ENCODE measurements at places on chromosomes 4 and X. TPM values are rescaled to one million over a fixed set of nuclear protein-coding genes. Genes with fewer than 3 reads are reported as not detected.

- H3K4me3 ChIP-seq = peak overlapping the region; percentile 94
- peaks cover 37% of the 10 kb centered on the region for H3K36me3 ChIP-seq
Observed at GRCh38 chr4:37685161-37685822, 884 bp downstream of the RELL1 start.

- H3K4me3 ChIP-seq = no peak overlapping the region
- no peak overlapping the region for H3K27ac ChIP-seq
- no peaks in the 10 kb centered on the region for H3K27me3 ChIP-seq
- H3K36me3 ChIP-seq = peaks cover 34% of the 10 kb centered on the region
Observed at GRCh38 chrX:21986596-21986995, 45.5 kb upstream of the PHEX start.

DNA sequence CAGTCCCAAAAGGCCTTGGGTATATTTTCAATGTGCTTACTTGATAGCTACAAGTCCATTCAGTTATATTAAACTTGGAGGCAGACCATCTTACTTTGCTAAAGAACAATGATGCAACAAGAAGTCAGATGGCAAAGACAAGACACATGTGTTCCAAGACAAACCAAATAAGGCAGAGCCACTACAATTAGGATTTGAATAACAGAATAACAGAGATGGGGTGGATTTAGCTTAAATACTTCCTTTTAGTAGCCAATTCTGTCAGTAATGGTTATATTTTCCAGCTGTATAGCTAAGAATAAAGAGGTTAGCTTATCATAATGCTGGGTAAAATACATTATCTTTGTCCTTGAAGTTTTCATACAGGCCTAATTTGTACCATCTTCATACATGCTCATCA is 37.7 kb upstream of the FRAS1 start:
- H3K4me3 ChIP-seq = no peak overlapping the region
- peaks cover 7% of the 10 kb centered on the region for H3K27me3 ChIP-seq
- DNase-seq = no peak

- no peaks in the 10 kb centered on the region for H3K36me3 ChIP-seq
- peaks cover 15% of the 10 kb centered on the region for H3K4me1 ChIP-seq
- H3K27ac ChIP-seq = no peak overlapping the region
- H3K4me3 ChIP-seq = no peak overlapping the region
- no peak for DNase-seq
Observed at GRCh38 chr4:77127837-77128621, 29.0 kb upstream of the CCNG2 start.

- no peaks in the 10 kb centered on the region for H3K4me1 ChIP-seq
- no peaks in the 10 kb centered on the region for H3K27me3 ChIP-seq
- H3K27ac ChIP-seq = no peak overlapping the region
- H3K4me3 ChIP-seq = no peak overlapping the region
Observed at GRCh38 chr4:20889901-20890300, 189.6 kb downstream of the PACRGL start.

- no peaks in the 10 kb centered on the region for H3K36me3 ChIP-seq
- H3K27me3 ChIP-seq = no peaks in the 10 kb centered on the region
- no peak overlapping the region for H3K4me3 ChIP-seq
- H3K4me1 ChIP-seq = no peaks in the 10 kb centered on the region
- DNase-seq = no peak
Observed at GRCh38 chr4:43853565-43854264, 594.9 kb downstream of the KCTD8 start.

GRCh38 chr4:88457307-88458103 is 586 bp downstream of the HERC5 start:
- H3K27me3 ChIP-seq = no peaks in the 10 kb centered on the region
- peak overlapping the region; percentile 100 for H3K4me3 ChIP-seq
- H3K36me3 ChIP-seq = peaks cover 52% of the 10 kb centered on the region
- peak overlapping the region; percentile 100 for H3K27ac ChIP-seq
- peak; percentile 54 for DNase-seq

DNA sequence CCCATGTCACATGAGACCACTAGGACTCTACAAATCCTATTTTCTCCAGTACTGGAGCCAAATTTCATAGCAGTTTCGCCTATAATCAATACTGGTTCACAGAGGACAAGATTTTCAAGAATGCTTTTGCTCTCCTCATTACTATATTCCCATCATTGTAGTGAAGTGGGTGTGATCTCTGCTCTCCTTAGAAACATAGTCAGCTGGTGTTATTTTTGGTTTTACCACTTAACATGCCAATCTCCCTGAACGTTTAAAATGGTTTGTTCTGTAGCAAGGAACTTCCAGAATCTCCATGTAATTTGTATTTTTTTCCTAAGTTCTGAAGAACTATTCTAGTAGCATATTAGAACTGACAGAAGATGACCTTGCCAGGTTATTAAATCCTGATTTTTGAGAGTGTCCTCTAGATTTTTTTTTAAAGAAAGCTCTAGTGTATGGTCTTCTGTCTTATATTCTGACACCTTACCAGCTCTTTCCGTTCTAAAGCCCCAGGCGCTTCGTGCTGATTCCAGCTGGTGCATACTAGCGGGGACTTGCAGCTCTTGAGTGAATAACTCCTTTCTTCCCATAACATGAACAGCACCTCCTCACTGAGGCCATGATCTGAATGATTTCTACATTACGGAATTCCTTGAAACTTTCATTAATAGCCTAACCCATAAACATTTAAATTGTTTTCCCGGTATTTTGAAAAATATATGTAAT is 1372.9 kb downstream of the TECRL start:
- H3K4me3 ChIP-seq = no peak overlapping the region
- no peaks in the 10 kb centered on the region for H3K36me3 ChIP-seq
- no peak overlapping the region for H3K27ac ChIP-seq
- no peaks in the 10 kb centered on the region for H3K4me1 ChIP-seq

DNA sequence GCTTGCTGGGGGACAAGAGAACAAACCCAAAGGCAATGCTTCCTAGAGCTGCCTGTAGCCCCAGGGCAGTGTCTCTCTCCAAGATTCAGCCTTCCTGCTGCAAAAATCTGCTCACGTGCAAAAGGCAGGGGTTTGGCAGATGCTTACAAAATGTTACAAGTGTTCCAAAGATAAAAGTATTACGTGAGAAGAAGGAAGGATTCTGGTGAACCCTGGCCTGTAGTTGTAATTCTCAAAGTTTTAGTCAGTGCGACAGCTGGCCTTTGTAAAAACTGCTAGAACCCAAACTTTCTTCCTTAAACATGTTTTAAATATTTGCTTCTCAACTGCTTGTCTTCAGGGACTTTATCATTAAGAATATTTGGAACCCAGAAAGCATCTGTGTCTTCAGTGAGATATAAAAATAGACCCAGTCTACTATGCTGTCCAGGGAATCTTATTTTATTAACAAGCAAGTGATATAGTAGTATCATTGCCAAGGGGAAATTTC is 232.3 kb downstream of the FRMPD4 start:
- no peak for DNase-seq
- no peak overlapping the region for H3K27ac ChIP-seq
- no peaks in the 10 kb centered on the region for H3K4me1 ChIP-seq
- no peaks in the 10 kb centered on the region for H3K36me3 ChIP-seq

- no peak overlapping the region for H3K4me3 ChIP-seq
- no peak for DNase-seq
- no peaks in the 10 kb centered on the region for H3K4me1 ChIP-seq
- no peaks in the 10 kb centered on the region for H3K36me3 ChIP-seq
- no peak overlapping the region for H3K27ac ChIP-seq
Observed at GRCh38 chrX:56130031-56130430, 102.1 kb upstream of the KLF8 start.

DNA sequence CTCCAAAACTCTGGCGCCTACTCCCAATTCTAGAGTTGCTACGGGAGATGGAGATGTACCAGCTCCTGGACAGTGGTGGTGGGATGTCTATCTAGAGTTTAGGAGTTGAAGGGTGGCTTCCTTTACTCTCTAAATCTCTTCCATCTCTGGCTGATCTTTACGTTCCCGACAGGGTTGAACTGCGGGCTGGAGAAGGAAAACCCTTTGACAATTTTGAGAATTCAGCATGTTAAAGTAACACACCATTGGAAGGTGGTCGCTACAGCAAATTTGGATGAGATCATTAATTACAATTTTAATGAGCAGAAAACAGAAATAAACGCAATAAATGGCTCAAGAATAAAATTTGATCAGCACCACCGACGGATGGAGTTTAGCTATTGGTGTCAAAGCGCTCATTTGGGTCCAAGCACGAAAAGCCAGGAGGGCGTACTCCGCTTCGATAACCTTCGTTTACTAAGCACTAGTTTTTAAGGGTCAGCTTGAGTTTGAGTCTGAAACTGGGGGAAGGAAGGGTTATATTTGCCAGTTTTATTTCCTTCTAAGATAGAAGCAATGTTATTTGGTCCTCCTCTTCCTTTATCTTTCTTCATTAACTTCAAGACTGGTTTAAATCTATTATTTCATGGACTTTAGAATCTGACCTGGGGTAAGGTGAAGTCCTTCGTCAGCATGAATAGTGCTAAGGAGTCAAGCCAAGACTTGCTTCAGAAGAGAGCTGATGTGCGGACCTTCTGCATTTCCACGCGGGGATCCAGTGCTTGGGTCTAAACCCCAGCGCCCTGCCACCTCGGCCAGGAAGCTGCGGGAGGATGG is 1.5 kb upstream of the NKX6-1 start:
- H3K4me3 ChIP-seq = no peak overlapping the region
- H3K27ac ChIP-seq = no peak overlapping the region
- peaks cover 79% of the 10 kb centered on the region for H3K27me3 ChIP-seq
- peaks cover 15% of the 10 kb centered on the region for H3K36me3 ChIP-seq
- peaks cover 14% of the 10 kb centered on the region for H3K4me1 ChIP-seq
- no peak for DNase-seq

GRCh38 chr4:34148322-34148908 is 2095.9 kb downstream of the ARAP2 start:
- H3K27me3 ChIP-seq = no peaks in the 10 kb centered on the region
- no peak for DNase-seq
- no peak overlapping the region for H3K27ac ChIP-seq
- no peak overlapping the region for H3K4me3 ChIP-seq
- H3K36me3 ChIP-seq = no peaks in the 10 kb centered on the region
- no peaks in the 10 kb centered on the region for H3K4me1 ChIP-seq

- H3K4me1 ChIP-seq = no peaks in the 10 kb centered on the region
- H3K27ac ChIP-seq = no peak overlapping the region
- no peak overlapping the region for H3K4me3 ChIP-seq
- H3K27me3 ChIP-seq = no peaks in the 10 kb centered on the region
- no peak for DNase-seq
Observed at GRCh38 chr4:149203256-149204001, 612.2 kb downstream of the IQCM start.

- H3K27ac ChIP-seq = peak overlapping the region; percentile 94
- H3K4me1 ChIP-seq = peaks cover 21% of the 10 kb centered on the region
- H3K27me3 ChIP-seq = no peaks in the 10 kb centered on the region
Observed at GRCh38 chr4:177441061-177441802, 1.0 kb downstream of the AGA start.

DNA sequence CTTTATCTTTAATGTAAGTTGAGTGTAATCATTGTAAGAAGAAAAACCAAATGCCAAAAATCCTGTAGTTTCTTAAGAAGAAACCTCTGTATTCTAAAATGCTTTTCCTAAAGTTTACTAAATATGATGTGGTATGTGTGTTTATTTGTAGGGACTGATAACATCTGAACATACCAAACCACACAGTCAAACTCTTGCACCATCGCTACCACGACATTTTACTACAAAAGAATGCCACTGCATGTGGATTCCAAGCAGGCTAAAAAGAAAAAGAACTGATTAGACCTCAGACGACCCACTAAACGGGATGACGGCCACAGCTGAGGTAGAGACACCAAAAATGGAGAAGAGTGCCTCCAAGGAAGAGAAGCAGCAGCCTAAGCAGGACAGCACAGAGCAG is 46.1 kb downstream of the LAS1L start:
- no peaks in the 10 kb centered on the region for H3K36me3 ChIP-seq
- no peak overlapping the region for H3K4me3 ChIP-seq
- no peaks in the 10 kb centered on the region for H3K4me1 ChIP-seq
- no peak for DNase-seq

DNA sequence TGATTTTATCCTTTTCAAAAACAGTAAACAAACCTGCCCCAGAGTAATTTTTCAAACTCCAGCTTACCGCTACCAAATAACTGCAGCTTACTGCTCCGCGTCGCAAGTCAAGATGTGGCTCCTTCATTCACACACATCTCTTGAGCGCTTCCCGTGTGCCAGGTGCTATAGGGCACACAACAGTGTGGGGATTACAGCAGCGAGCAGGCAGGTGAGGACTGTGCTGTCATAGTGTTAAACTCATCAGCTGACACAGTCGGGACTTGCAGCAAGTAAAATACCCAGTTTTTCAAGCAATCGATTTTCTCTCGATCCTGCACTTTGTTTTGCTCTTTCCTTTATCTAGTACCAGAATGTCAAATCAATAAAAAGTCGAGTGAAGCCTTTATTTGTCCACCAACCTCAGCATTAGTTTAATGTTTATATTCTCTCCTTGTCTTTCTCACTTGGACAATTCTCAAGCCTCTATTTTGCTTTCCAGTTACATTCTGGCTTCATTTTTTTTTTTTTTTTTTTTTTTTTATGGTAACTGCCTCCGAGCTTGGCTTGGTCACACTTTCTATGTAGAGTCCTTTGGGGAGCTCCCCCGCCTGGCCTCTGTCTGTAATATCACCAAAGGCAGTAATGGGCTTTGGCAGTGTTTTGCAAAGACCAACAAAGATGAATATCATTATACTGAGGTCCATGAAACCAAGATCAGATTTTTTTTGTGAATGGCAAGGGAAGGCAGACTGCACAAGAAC is 8.3 kb upstream of the ASB5 start:
- no peak overlapping the region for H3K4me3 ChIP-seq
- H3K36me3 ChIP-seq = no peaks in the 10 kb centered on the region
- no peak for DNase-seq
- no peak overlapping the region for H3K27ac ChIP-seq

DNA sequence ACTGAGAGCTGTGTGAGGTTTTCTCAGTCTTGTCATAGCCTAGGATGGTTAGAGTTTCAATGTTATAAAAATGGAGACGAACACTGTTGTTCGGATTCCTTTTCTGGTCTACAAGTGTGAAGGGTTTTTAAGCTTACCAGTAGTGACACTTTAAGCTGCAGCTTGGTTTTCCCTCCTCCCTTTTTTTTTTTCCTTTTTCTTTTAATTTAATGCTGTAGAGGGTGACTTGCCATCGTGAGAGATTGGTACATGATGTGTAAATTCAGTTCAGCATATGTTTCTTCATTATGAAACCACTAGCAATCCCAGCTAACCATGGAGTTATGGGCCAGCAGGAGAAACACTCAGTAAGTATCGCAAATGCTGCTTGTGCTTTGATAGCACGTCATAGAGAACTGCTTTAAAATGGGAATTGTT is 165.0 kb downstream of the RAPGEF2 start:
- H3K4me1 ChIP-seq = no peaks in the 10 kb centered on the region
- H3K27ac ChIP-seq = no peak overlapping the region
- DNase-seq = no peak
- H3K27me3 ChIP-seq = no peaks in the 10 kb centered on the region
- H3K36me3 ChIP-seq = no peaks in the 10 kb centered on the region
- H3K4me3 ChIP-seq = no peak overlapping the region

- H3K27ac ChIP-seq = no peak overlapping the region
- no peak for DNase-seq
- H3K4me3 ChIP-seq = no peak overlapping the region
- H3K27me3 ChIP-seq = no peaks in the 10 kb centered on the region
Observed at GRCh38 chr4:14070289-14070880, 442.9 kb upstream of the BOD1L1 start.

- DNase-seq = no peak
- H3K4me1 ChIP-seq = no peaks in the 10 kb centered on the region
- no peak overlapping the region for H3K4me3 ChIP-seq
- no peaks in the 10 kb centered on the region for H3K27me3 ChIP-seq
Observed at GRCh38 chr4:133982533-133983224, 218.9 kb downstream of the PABPC4L start.

Gene FOXR2
- not detected for total RNA-seq

Gene GPR82
- total RNA-seq = 0.37 TPM

Gene SLC10A4
- not detected for total RNA-seq

Gene ARX
- total RNA-seq = not detected

Gene RHOXF2
- not detected for total RNA-seq

Measured in activated CD8-positive, alpha-beta T cell treated with anti-CD3 and anti-CD28 coated beads, Interleukin-2, amount 10 ng/mL, durations not matched to agents 7 days and 5 days (primary cell).